Tibial nerve (tissue), 4 donors: ENCODE measurements at places on chromosomes 7 and 10.

GRCh38 chr10:69871074-69871473, 69.4 kb downstream of the COL13A1 start:
- no peak for DNase-seq
- no peaks in the 10 kb centered on the region for H3K4me1 ChIP-seq
- H3K27me3 ChIP-seq, result no peaks in the 10 kb centered on the region
- no peak overlapping the region for H3K27ac ChIP-seq

- no peak overlapping the region for H3K4me3 ChIP-seq
- H3K27ac ChIP-seq, result no peak overlapping the region
- peaks cover 8% of the 10 kb centered on the region for H3K4me1 ChIP-seq
- H3K27me3 ChIP-seq, result no peaks in the 10 kb centered on the region
Observed at GRCh38 chr7:70481570-70482123, 650.3 kb upstream of the GALNT17 start.

GRCh38 chr7:154347700-154348266, 295.6 kb downstream of the DPP6 start:
- H3K36me3 ChIP-seq, result no peaks in the 10 kb centered on the region
- no peak overlapping the region for H3K27ac ChIP-seq
- no peaks in the 10 kb centered on the region for H3K27me3 ChIP-seq
- DNase-seq, result no peak
- H3K4me1 ChIP-seq, result no peaks in the 10 kb centered on the region

- H3K4me1 ChIP-seq, result no peaks in the 10 kb centered on the region
- H3K36me3 ChIP-seq, result no peaks in the 10 kb centered on the region
- DNase-seq, result no peak
- H3K27me3 ChIP-seq, result no peaks in the 10 kb centered on the region
Observed at GRCh38 chr7:19491821-19492452, 216.9 kb downstream of the POLR1F start.

- H3K4me3 ChIP-seq, result no peak overlapping the region
- no peaks in the 10 kb centered on the region for H3K36me3 ChIP-seq
- DNase-seq, result no peak
- no peaks in the 10 kb centered on the region for H3K27me3 ChIP-seq
- no peaks in the 10 kb centered on the region for H3K4me1 ChIP-seq
- no peak overlapping the region for H3K27ac ChIP-seq
Observed at GRCh38 chr10:36479073-36479472, 646.3 kb upstream of the ANKRD30A start.

- no peaks in the 10 kb centered on the region for H3K36me3 ChIP-seq
- no peak overlapping the region for H3K4me3 ChIP-seq
Observed at GRCh38 chr10:80126876-80127275, 5.7 kb upstream of the PLAC9 start.

- no peaks in the 10 kb centered on the region for H3K36me3 ChIP-seq
- H3K27ac ChIP-seq, result no peak overlapping the region
- H3K4me1 ChIP-seq, result no peaks in the 10 kb centered on the region
- no peak for DNase-seq
- no peaks in the 10 kb centered on the region for H3K27me3 ChIP-seq
Observed at GRCh38 chr10:48605786-48606529, 1.1 kb upstream of the ARHGAP22 start.

GRCh38 chr7:133491201-133491691, 238.4 kb downstream of the EXOC4 start:
- no peak overlapping the region for H3K27ac ChIP-seq
- H3K4me3 ChIP-seq, result no peak overlapping the region
- no peaks in the 10 kb centered on the region for H3K36me3 ChIP-seq
- no peaks in the 10 kb centered on the region for H3K4me1 ChIP-seq

DNA sequence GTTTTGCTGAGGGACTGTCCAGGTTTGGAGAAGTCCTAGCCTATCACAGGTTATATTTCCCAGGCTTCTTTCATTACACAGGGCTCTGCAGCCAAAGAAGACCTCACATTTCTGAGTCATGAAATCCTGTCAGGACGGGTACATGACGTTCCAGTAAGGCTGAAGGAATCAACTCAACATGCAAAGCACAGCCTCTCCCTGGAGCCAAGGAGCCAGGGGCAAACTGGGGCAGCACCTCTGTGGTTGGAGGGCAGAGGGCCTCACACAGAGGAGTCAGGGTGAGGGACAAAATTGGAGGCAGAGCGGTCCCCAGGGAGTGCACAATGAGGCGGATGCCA, 116.3 kb upstream of the GDF10 start:
- H3K4me3 ChIP-seq, result no peak overlapping the region
- DNase-seq, result peak; percentile 25
- no peaks in the 10 kb centered on the region for H3K4me1 ChIP-seq
- H3K27me3 ChIP-seq, result no peaks in the 10 kb centered on the region

GRCh38 chr7:39527296-39527695, 38.9 kb upstream of the YAE1 start:
- no peak for DNase-seq
- no peaks in the 10 kb centered on the region for H3K4me1 ChIP-seq
- no peak overlapping the region for H3K27ac ChIP-seq
- no peaks in the 10 kb centered on the region for H3K36me3 ChIP-seq
- H3K27me3 ChIP-seq, result no peaks in the 10 kb centered on the region

- no peak for DNase-seq
- H3K27ac ChIP-seq, result no peak overlapping the region
- H3K4me1 ChIP-seq, result no peaks in the 10 kb centered on the region
- H3K27me3 ChIP-seq, result no peaks in the 10 kb centered on the region
- H3K4me3 ChIP-seq, result no peak overlapping the region
Observed at GRCh38 chr10:75544993-75545706, 113.7 kb downstream of the LRMDA start.

DNA sequence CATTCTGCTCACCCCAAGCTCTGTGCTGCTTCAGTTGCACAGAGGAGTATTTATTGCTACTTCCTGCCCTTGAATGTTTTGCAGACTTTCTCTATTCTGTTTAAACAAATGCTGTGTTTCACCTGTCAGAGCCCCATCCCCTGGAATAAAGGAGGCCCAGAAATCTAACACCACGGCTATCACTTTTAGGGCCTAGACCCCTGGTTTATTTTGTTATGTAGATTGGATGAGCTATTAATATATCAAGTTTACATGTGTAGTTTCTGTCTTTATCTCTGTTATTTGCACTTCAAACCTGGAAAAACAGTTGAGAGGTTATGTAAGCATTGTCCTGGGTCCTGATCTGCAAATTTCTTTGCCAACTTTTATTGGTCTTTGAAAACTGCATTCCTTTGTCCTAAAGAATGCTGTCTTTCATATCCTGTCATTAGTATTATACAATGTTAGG, 630.1 kb downstream of the PARD3 start:
- no peak for DNase-seq
- H3K36me3 ChIP-seq, result no peaks in the 10 kb centered on the region
- H3K27ac ChIP-seq, result no peak overlapping the region
- no peaks in the 10 kb centered on the region for H3K27me3 ChIP-seq
- H3K4me3 ChIP-seq, result no peak overlapping the region

- H3K4me1 ChIP-seq, result no peaks in the 10 kb centered on the region
- no peak for DNase-seq
- H3K4me3 ChIP-seq, result no peak overlapping the region
- no peaks in the 10 kb centered on the region for H3K27me3 ChIP-seq
- H3K36me3 ChIP-seq, result no peaks in the 10 kb centered on the region
Observed at GRCh38 chr10:120005207-120006201, 113.0 kb downstream of the SEC23IP start.

GRCh38 chr10:88986549-88987242, 3.9 kb upstream of the FAS start:
- H3K27me3 ChIP-seq, result no peaks in the 10 kb centered on the region
- no peak overlapping the region for H3K4me3 ChIP-seq
- H3K27ac ChIP-seq, result no peak overlapping the region

DNA sequence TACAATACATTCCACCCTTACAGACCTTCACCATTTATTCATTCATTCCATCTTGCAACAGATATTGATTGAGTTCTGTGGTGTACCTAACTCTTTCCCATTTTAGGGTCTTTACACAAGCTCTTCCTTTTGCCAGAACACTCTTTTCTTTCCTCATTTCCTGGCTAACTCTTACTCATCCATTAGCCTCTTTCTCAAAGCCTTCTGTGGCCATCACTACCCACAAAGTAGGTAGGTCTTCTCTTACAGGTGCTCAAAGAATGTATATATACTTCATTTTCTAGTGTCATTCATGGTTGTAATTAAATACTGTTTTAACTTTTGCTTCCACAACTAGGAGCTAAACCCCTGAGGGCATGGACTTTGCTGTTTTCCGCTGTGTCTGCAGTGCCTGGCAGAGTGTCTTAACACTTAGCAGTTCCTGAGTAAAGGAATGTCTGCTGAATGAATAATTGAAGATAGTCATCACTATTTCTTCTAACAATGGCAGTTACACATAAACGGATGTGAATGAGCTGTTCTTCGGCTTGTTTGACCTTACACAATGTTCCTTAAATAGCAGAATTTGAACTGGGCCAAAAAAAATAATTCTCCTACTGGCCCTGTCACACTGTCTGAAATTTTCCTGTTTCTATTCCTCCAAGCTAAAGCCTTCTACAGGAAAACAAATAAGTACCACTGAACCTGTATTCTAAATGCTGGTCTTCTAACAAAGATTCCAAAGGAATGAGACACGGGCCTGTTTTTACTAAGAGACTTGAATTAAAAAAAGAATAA, 15.1 kb downstream of the BCAP29 start:
- H3K4me1 ChIP-seq, result no peaks in the 10 kb centered on the region
- no peak for DNase-seq

- no peaks in the 10 kb centered on the region for H3K27me3 ChIP-seq
- H3K27ac ChIP-seq, result peak overlapping the region; percentile 33
- H3K4me3 ChIP-seq, result no peak overlapping the region
- no peaks in the 10 kb centered on the region for H3K36me3 ChIP-seq
Observed at GRCh38 chr10:11345224-11346054, 266.0 kb downstream of the USP6NL start.

GRCh38 chr10:102468683-102469082, 17.3 kb upstream of the C10orf95 start:
- H3K27ac ChIP-seq, result no peak overlapping the region
- DNase-seq, result no peak
- H3K36me3 ChIP-seq, result peaks cover 30% of the 10 kb centered on the region
- no peaks in the 10 kb centered on the region for H3K4me1 ChIP-seq

- H3K27ac ChIP-seq, result no peak overlapping the region
- no peak overlapping the region for H3K4me3 ChIP-seq
- no peaks in the 10 kb centered on the region for H3K36me3 ChIP-seq
- no peak for DNase-seq
- no peaks in the 10 kb centered on the region for H3K27me3 ChIP-seq
Observed at GRCh38 chr10:124240839-124241291, 147.5 kb upstream of the CHST15 start.

GRCh38 chr10:32171204-32171603, 115.0 kb upstream of the KIF5B start:
- no peak for DNase-seq
- no peak overlapping the region for H3K4me3 ChIP-seq
- no peaks in the 10 kb centered on the region for H3K36me3 ChIP-seq
- H3K27me3 ChIP-seq, result no peaks in the 10 kb centered on the region

DNA sequence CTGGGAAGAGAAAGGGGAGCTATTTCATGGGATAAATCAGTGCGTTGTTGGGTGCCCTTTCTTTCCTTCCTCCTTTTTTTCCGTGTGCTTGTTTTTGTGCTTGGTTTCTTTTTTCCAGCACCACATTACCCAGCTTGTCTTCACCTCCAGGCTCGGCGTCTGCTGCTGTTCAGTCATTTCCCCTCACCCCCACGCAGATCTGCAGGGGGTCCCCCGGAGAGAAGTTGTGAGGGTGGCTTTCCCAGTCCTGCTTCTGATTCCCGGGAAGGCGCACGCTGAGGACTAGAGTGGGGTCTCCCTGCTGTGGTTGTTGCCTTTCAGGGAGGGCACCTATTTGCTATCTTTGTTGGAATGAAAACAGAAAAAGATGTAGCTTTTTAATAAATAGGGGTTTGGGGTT, 1.6 kb downstream of the CAMK1D start:
- H3K4me1 ChIP-seq, result peaks cover 38% of the 10 kb centered on the region
- no peaks in the 10 kb centered on the region for H3K36me3 ChIP-seq
- no peak for DNase-seq

- no peaks in the 10 kb centered on the region for H3K36me3 ChIP-seq
- no peak for DNase-seq
- H3K4me1 ChIP-seq, result no peaks in the 10 kb centered on the region
- no peak overlapping the region for H3K4me3 ChIP-seq
- H3K27ac ChIP-seq, result no peak overlapping the region
Observed at GRCh38 chr7:88597941-88598425, 161.5 kb upstream of the ZNF804B start.

DNA sequence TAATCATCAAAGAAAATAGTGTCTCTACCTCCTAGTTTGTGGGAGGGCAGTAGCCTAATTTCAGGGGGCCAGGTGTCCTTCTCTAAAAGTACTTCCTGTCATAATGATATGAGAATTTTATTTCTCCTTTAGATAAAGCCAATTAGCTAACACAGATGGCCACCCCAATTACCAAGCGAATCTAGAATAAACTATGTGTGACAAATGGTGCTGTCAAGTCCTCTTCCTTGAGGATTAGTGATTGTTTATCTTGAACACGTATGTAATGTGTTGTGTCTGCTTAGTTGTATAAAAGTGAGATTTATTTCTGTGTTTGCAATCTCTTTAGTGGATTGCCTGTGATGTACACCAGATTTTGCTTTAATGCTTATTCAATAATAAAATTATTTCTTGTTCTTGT, 1120.0 kb downstream of the SORCS1 start:
- DNase-seq, result no peak
- H3K27ac ChIP-seq, result peak overlapping the region; percentile 50
- H3K36me3 ChIP-seq, result no peaks in the 10 kb centered on the region
- H3K4me1 ChIP-seq, result no peaks in the 10 kb centered on the region

- H3K4me3 ChIP-seq, result no peak overlapping the region
- no peaks in the 10 kb centered on the region for H3K36me3 ChIP-seq
- no peak for DNase-seq
Observed at GRCh38 chr7:120926943-120927346, 23.6 kb upstream of the ING3 start.

DNA sequence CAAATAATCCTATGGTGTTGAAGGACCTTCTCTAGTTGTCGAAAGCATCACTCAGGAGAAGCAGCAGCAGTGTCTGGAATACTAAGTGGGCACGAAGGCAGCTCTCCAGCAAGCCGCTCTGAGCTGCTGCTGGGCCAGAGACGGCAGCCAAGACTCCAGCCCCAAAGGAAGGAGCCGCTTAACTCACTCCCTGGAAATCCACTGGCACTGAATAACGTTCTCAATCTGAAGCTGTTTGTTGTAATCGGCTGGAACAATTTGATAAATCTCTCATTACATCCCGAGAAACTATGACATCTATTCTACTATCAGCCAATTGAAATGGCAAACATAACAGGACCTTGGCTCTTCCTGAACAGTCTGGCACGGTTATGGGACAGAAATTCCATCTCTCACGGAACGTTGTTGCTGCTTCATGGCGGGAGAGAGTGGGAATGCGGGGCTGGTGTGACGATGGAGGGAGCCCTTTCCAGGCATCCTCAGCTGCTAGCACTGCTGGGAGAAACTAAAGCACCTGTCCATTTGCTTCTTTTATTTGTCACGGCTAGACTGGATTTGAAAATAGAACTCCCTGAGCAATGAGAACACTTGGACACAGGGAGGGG, 331.5 kb upstream of the RNF32 start:
- H3K4me3 ChIP-seq, result no peak overlapping the region
- H3K27ac ChIP-seq, result no peak overlapping the region
- H3K4me1 ChIP-seq, result no peaks in the 10 kb centered on the region
- DNase-seq, result no peak
- H3K27me3 ChIP-seq, result no peaks in the 10 kb centered on the region
